ENCODE measurements at places on chromosomes 5 and 9. TPM values are rescaled to one million over a fixed set of nuclear protein-coding genes. Genes with fewer than 3 reads are reported as not detected.

SLC45A2 gene
- total RNA-seq: 0.82 TPM

PRRC2B gene
- 120 TPM for total RNA-seq

NUTM2F gene
- not detected for total RNA-seq

FCN1 gene
- 2.1 TPM for total RNA-seq

STC2 gene
- total RNA-seq: 16.1 TPM

PCSK1 gene
- total RNA-seq: 0.52 TPM

CAMK4 gene
- total RNA-seq: 0.67 TPM

GABRA6 gene
- not detected for total RNA-seq

TAF11L4 gene
- total RNA-seq: not detected

Data from right atrium auricular region (tissue), 2 donors.